ENCODE measurements at places on chromosomes 1 and 21. TPM values are rescaled to one million over a fixed set of nuclear protein-coding genes. Genes with fewer than 3 reads are reported as not detected.

COL8A2 gene
- not detected for polyA plus RNA-seq

CD5L gene
- not detected for polyA plus RNA-seq

S100A3 gene
- polyA plus RNA-seq = not detected

DNA sequence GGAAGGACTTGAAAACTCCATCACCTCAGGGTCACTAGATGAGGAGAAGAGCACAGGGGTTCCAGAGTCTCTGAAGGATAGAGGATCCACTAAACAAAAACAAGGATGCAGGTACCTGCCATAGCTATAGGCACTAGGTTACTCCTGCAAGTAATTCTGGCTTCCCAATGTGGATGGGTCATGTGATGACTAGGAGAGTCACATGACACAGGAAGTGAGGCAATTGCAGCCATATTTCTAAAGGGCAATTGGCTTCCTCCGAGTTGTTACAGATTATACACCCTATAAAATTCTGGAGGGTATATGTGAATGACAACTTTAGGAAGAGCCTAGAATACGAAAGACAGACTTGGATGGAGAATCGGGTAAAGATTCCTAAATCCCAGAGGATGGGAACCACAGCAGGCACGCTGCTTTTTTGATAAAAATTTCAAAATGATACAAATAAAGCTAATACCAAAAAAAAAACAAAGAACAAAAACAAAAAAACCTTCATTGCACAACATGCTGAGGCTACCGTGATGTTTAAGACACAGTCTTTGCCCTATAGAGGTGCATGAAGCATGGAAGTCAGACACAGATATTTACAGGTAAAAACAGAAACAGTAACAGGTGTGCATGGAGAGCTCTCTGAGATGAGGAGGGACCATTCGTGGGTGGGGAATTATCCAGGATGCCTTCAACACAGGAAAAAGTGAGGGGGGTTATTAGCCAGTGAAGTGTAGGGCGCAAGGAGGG is 10.5 kb downstream of the MTX1 start:
- peak; percentile 30 for DNase-seq

AQP10 gene
- polyA plus RNA-seq = not detected

FGR gene
- 295 TPM for polyA plus RNA-seq

RIMKLA gene
- polyA plus RNA-seq = 0.01 TPM

CRYZL1 gene
- polyA plus RNA-seq = 27.7 TPM

- no peak for DNase-seq
These were observed 681.2 kb downstream of the PLPP3 start for GRCh38 chr1:55898181-55898580.

DNA sequence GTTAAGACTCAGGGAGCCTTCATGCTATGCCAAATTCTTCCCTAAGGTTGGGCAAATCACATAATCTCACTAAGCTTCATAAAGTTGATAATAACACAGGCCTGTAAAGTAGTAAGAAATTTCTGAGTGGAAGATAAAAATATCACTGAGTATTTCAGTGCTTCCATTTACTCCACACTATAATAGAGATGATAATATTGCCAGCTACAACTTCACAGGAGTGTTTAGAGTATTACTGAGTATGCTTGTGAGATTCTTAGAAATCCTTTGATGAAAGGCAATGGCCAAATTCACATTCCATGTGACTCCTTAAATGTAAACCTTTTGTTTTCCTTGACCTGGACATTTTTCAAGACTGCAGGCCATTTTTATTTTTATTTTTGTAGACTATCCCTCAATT is 10.4 kb downstream of the ITGB3BP start:
- no peak for DNase-seq

MTARC2 gene
- polyA plus RNA-seq = 16.3 TPM
